ENCODE measurements at places on chromosomes 5 and 9. TPM values are rescaled to one million over a fixed set of nuclear protein-coding genes. Genes with fewer than 3 reads are reported as not detected.

JADE2 gene
- total RNA-seq = 92.5 TPM

LMNB1 gene
- total RNA-seq = 326 TPM

IRX2 gene
- total RNA-seq = not detected

PALM2AKAP2 gene
- not detected for total RNA-seq

TOR4A gene
- total RNA-seq = 7.1 TPM
